HT-29 (cell line): ENCODE measurements at places on chromosomes 5 and 9.
A peak's percentile ranks its signal among the peaks of the same experiment; 100 is the strongest.

DNA sequence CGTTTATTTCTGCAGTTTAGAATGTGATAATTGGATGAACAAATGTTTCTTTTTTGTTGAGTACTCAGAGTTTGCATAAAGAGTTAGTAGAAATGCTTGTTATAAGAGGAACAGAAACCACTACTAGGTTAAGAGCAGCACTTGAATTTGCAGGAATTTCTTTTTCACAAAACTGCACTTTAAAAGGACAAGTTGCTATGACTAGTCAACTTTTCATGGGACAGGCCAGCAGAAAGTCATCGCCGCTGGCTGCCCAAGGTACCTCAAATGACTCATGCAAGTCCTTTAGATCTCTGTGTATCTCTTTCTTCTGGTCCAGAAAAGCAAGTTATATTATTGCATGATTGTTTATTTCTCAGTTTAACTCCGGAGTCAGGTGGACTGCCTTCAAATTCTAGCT lies 97.3 kb upstream of the HMHB1 start:
- no peak for DNase-seq

GRCh38 chr5:127031147-127031862 lies 947 bp upstream of the MARCHF3 start:
- no peak for DNase-seq

- peak; percentile 6 for DNase-seq
These were observed 142.9 kb downstream of the DMAC1 start for GRCh38 chr9:7656636-7657035.

DNA sequence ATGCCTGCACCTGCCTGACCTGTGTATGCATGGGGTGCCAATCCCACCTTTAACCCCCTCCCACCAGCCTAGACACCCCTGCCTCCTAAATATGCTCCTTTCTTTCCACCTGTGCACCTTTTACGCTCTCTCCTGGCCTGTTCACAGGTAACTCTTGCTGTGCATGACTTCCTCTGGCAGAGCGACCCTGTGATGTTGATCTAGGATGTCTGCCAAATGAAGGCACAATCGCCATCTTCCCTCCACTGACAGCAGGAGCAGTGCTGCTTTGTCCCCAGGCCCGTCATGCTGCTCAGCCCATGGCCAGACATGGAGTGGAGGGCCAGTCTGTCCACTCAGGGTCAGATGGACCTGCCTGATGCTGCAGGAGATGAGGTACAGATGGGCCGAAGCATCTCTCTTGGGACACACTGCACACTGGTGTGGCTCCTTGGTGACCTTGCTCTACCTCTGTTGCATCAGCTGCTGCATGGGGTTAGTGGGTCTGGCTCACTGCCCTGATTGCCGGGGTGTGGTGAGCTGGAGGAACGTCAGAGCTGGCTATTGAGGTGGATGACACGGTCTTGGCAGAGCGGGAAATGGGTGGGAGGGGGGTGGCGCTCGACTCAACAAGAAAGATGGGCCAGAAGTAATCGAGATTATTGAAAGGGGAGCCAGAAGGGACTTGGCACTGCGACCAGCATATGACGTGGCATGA lies 101.7 kb upstream of the PITX1 start:
- peak; percentile 52 for DNase-seq

DNA sequence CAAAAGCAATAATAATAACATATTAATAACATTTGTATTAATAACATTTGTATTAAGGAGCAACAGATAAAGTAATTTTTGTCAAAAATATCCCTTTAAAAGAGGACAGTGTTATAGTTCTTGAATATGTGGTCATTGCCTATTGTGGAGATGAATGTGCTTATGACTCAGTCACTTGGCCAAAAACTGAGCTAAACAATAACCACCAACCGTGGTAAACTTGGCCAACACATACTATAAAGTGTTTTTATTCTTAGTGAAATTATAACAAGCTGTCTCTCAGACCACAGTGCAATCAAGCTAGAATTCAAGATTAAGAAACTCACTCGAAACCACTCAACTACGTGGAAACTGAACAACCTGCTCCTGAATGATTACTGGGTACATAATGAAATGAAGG lies 159.2 kb upstream of the PLPPR1 start:
- no peak for DNase-seq

- DNase-seq = no peak
These were observed 25.9 kb downstream of the CSNK1G3 start for GRCh38 chr5:123537845-123538244.

- no peak for DNase-seq
These were observed 28.5 kb downstream of the AMBP start for GRCh38 chr9:114049441-114050225.

GRCh38 chr5:10538789-10539686 lies 24.8 kb upstream of the ANKRD33B start:
- DNase-seq = no peak

GRCh38 chr5:40223884-40224402 lies 455.8 kb upstream of the PTGER4 start:
- DNase-seq = no peak

DNA sequence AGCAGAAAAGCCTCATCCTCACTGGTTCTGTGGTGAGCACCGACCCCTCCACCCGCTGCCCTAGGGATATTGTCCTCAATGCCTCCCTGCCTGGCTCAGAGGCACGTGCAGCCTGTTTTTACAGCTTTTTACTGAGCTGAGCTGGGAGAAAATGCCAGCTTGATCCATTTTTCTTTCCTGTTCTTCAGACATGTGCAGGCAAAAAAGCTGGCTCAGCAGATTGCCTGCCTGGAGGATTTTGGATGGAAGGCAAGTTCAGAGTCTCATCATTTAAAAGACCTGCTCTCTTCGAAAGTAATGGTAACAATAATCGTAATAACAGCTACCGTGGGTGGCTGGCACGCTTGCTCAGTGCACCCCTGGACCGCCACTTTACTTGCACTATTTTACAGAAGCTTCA lies 135.0 kb upstream of the SMIM23 start:
- no peak for DNase-seq

- no peak for DNase-seq
These were observed 1026.0 kb upstream of the ARRDC3 start for GRCh38 chr5:92409134-92409533.

DNA sequence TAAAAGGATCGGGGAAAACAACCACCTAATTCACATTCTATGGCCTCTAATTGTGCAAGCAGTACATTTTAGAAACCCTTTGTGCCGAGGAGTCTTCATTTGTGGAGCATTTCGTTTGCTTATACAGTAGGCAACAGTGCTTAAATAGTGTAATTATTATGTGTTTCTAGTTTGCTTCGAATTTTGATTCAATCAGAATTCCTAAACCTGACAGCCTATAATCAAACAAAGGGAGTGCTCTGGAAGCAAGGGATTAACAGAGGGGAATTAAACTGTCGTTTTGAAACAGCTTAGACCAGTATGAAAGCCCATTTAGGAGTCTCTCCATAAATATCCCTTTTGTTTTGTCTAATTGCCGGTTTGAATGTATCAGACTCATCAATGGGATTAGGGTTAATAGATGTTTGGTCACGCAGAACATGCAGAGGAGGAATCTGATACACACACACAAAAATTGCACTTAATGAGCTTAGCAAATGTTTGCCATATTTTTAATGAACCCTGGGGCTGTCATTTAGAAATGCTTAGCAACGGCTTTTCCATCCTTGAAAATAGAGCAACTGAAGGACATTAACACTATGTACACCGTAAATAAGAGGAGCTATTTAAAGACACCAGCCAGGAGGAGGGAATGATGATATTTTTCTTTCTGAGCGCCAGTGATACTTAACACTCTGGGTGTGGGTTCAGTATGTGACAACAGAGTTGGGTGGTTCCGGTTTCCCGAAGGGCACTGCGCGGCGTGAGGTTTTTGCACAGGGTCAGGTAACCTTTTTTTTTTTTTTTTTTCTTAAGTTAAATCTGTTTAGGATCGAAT lies 404.7 kb downstream of the TLE4 start:
- no peak for DNase-seq

- no peak for DNase-seq
These were observed 509.7 kb upstream of the CLINT1 start for GRCh38 chr5:158368686-158369085.

DNA sequence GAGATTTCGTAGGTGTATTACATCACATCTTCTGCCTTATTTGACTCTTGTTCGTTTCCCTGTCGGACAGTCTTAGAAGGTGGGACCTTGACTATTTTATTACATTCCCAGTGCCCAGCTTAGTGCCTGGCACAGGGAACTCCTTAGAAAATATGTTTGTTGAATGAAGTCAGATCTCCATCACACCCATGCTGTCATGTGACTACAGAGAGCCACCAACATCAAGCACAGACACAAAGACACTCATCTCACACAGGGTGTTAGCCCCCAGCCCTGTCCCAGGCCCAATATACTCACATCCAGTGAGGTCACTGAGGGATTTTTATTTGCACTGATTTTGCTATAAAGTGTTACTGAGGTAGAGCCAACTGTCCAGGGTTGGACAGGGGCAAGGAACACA lies 692 bp upstream of the SRA1 start:
- no peak for DNase-seq
